ENCODE measurements at places on chromosomes 3 and 15. TPM values are rescaled to one million over a fixed set of nuclear protein-coding genes. Genes with fewer than 3 reads are reported as not detected.

The CD200R1 gene
- not detected for polyA plus RNA-seq

The GABRB3 gene
- 1.3 TPM for polyA plus RNA-seq

The TRH gene
- polyA plus RNA-seq: not detected

The SI gene
- 199 TPM for polyA plus RNA-seq

The COL6A5 gene
- 0.01 TPM for polyA plus RNA-seq

The WDR93 gene
- 0.09 TPM for polyA plus RNA-seq

The ABI3BP gene
- polyA plus RNA-seq: 14.4 TPM

The KIF7 gene
- polyA plus RNA-seq: 1.9 TPM

The CCDC39 gene
- polyA plus RNA-seq: 0.09 TPM

The TLR9 gene
- 0.12 TPM for polyA plus RNA-seq

The CKMT1A gene
- 11.3 TPM for polyA plus RNA-seq

The GOLGA6L9 gene
- polyA plus RNA-seq: 2.2 TPM

The SOX14 gene
- polyA plus RNA-seq: not detected

The CATSPER2 gene
- polyA plus RNA-seq: 3.2 TPM

The GPR156 gene
- 0.24 TPM for polyA plus RNA-seq

The ZNF620 gene
- 1.3 TPM for polyA plus RNA-seq

The SMCO1 gene
- not detected for polyA plus RNA-seq

The PTH1R gene
- polyA plus RNA-seq: 45.8 TPM

The DPPA4 gene
- 0.04 TPM for polyA plus RNA-seq

The TRPM1 gene
- not detected for polyA plus RNA-seq

Measured in small intestine (tissue), 16 donors.